T follicular helper cell (primary cell): ENCODE measurements at places on chromosomes 11 and 22.

- DNase-seq = no peak
These were observed 54.7 kb downstream of the MICAL3 start for GRCh38 chr22:17969701-17970113.

- DNase-seq = no peak
These were observed 60.5 kb upstream of the UCP3 start for GRCh38 chr11:74069146-74070046.

- DNase-seq = no peak
These were observed 131.9 kb upstream of the TEAD1 start for GRCh38 chr11:12542186-12542935.

- DNase-seq = no peak
These were observed 55.0 kb upstream of the DEPDC7 start for GRCh38 chr11:32960553-32961164.

DNA sequence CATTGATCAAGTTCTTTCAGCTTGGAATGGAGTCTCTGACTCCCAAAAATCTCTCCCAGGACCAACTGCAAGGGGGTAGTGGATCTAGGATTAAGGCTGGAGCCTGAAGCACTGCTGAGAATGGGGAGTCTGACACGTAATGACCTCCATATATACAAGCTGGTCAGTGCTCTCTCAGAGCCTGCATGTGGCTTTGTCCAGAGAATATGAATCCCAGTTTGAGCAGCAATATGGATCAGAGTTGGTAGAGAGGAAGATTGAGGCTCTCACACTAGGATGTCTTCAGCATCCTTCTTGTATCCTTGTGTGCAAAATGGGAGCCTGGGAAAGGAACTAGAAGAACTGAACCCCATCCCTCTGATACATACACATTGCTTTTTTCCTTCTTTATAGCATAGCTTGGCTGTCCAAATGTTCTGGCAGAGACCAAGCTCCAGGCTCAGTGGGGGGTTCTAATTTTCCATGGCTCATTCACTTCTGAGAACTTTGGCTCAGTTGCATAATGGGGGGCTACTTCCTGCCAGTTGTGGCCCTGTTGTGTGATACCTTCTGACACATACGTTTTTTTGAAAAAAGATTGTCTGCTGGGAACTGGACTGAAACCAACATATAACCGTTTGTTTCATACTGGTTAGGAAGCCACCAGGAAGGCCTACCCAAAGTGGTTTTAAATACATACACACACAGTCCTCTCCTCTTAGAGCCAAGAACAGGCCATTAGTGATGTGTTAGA lies 138.2 kb downstream of the ETS1 start:
- DNase-seq = no peak

GRCh38 chr11:133137270-133137669 lies 395.0 kb downstream of the OPCML start:
- no peak for DNase-seq

GRCh38 chr22:19448076-19448607 lies 631 bp upstream of the C22orf39 start:
- peak; percentile 7 for DNase-seq

GRCh38 chr11:30346068-30346688 lies 23.3 kb downstream of the ARL14EP start:
- no peak for DNase-seq

DNA sequence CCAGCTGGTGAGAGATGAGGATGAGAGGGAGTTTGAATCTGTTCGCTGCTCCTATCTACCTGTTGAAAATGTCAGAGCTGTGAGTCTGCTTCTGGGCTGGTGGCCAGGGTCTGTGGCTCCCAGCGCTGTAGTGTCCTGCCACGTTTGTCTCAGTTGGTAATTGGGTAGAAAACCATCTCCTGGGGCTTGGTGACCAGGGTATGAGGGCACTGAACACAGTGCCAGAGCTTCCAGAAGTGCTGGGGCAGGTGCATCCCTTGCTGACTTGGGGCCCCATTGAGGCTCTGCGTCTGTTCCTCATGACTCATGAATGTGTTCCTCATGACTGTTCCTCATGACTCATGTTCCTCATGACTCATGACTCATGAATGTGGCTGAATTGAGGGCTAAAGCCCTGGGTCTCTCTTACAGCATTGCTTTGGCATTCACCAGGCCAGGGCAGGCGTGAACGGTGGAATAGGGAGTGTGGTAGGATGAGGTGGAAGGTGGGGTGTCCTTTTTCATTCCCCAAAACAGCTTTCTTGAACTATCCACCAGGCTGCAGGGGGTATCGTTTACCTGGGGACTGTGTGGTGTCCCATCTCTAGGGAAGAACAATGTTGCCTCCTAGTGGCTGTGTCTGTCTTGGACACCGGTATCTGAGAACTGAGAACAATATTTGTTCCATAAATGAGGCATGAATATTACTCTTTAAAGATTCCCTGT lies 139.5 kb downstream of the COMMD9 start:
- DNase-seq = no peak
